Foreskin keratinocyte (primary cell): ENCODE measurements at places on chromosomes 7 and 10. TPM values are rescaled to one million over a fixed set of nuclear protein-coding genes. Genes with fewer than 3 reads are reported as not detected.

- DNase-seq = no peak
Measured at GRCh38 chr10:11546581-11546980, 64.9 kb downstream of the USP6NL start.

- no peak for DNase-seq
Measured at GRCh38 chr7:131829947-131830558, 273.6 kb upstream of the PODXL start.

Gene KDM7A
- 0.58 and 0.62 TPM in 2 replicates for polyA plus RNA-seq

Gene CPXM2
- not detected in 2 replicates for polyA plus RNA-seq

- no peak for DNase-seq
Measured at GRCh38 chr10:52774600-52775106, 2.1 kb upstream of the MBL2 start.

Gene SORCS1
- not detected in 2 replicates for polyA plus RNA-seq

- no peak for DNase-seq
Measured at GRCh38 chr7:151767557-151767956, 109.4 kb downstream of the PRKAG2 start.

- no peak for DNase-seq
Measured at GRCh38 chr10:34374356-34375045, 440.6 kb downstream of the PARD3 start.

Gene PTCD1
- 3.1 and 3.3 TPM in 2 replicates for polyA plus RNA-seq

- DNase-seq = no peak
Measured at GRCh38 chr10:103254538-103255325, 9.0 kb downstream of the RPEL1 start.

Gene CDH23
- 0.01 TPM in 1 of 2 replicates, not detected in the other for polyA plus RNA-seq

DNA sequence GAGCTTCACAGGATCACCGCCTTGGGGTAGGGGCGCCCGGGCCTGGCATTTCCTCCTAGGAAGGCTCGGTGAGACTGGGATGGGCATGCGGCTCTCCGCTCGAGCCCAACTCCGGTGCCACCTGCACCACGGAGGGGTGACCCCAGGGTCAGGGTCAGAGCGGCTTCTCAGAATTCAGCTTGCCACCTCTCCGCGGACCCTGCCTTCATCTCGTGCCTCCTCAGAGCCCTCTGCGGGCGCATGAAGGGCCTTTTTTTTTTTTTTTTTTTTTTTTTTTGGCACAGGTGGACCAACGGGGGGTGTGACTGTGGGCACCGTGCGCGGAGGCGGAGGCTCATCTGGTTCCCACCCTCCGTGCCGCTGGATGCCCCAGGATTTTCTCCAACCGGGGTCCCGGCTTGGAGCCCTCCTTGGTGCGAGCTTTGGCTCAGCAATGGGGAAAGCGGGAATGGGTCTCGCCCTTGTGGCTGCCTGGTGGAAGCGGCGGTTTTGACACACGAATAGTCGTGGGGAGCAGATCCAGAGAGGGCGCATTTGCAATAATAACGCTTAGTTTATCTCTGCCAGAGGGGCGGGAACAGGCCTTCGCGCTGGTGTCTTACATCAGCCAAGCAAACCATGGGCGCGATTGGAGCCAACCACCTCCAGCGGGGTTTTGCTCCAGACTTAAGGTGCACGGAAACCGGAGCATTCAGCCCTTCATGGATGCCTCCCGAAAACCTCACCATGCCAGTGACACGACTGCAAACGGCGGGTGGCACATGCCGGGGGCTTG is 5.0 kb upstream of the TNRC18 start:
- peak; percentile 62 for DNase-seq

GRCh38 chr7:79452495-79453265 is 787 bp downstream of the MAGI2 start:
- no peak for DNase-seq

Gene HTR5A
- polyA plus RNA-seq = not detected in 2 replicates

Gene BTBD16
- polyA plus RNA-seq = 0.55 and 0.68 TPM in 2 replicates

DNA sequence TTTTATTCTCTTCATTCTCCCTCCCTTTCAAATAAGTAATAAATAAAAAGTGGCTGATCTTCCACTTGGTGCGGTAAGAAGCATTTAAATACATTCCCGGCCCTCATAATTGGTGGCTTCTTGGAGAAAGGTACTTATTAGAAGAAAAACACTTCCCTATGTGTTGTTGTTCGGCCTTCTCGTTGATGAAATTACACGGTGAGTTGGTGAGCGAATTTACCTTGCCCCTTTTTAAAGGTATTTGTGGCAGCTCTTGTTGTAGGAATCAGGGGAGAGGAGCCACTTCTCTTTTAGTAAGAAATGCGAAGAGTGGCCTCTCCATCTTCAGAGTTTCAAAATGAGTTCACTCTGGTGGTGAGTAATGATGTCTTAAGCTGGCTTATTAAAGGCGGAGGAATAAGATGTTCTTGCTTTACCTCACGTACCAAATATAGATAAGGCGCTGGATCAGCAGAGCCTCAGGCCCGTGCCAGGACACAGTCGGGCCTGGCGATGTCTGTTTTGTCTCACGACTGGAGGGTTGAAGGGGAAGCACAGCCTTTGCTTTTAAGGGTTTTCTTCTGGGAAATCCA is 135.9 kb downstream of the CUX1 start:
- DNase-seq = no peak

Gene IFIT2
- 1.0 and 1.1 TPM in 2 replicates for polyA plus RNA-seq

DNA sequence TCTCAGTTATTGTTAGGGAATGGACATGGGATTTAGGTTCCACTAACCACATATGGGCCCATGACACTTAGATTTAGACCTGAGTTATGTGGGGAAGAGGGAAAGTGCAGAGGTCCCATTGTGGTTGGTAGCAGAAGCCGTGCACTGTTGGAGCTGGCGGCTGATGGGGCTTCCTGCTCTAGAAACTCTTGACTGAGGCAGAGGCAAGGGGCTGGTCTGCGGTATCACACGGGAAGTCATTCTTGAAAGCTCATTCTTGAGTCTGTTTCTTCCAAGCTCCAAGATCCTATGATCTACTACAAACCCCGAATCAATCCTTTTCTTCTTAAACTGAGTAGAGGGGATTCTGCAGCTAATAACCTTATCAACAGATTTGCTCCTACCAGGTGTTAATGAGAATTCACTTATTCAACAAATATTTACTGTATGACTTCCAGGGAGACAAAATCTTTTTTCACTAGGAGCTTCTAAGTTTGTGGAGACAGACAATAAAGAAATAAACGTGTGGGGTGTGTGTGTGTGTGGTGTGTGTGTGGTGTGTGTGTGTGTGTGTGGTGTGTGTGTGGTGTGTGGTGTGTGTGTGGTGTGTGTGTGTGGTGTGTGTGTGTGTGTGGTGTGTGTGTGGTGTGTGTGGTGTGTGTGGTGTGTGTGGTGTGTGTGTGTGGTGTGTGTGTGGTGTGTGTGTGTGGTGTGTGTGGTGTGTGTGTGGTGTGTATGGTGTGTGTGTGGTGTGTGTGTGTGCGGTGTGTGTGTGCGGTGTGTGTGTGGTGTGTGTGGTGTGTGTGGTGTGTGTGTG is 57.1 kb downstream of the AOC1 start:
- DNase-seq = no peak
